ENCODE measurements at places on chromosomes 3 and 15.

DNA sequence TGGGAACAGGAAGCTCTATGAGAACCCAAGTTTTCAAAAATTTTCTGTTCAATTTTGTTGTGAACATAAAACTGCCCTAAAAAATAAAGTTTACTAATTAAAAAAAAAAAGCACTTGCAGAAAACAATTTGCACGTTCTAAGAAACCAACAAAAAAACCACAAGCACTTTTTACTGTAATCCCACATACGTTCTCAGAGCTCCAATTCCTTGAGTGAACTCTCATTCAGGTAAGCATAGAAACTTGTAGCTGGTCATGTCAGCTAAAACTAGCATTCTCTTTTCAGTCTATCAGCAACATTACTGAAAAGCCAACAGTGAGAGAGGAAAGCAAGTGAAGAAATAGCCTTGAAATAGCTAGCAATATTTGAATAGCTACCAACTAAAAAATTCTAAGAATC lies 11.5 kb upstream of the TMF1 start:
- DNase-seq: no peak

- no peak for DNase-seq
Measured at GRCh38 chr3:52310861-52311575, 5.1 kb upstream of the DNAH1 start.

GRCh38 chr15:45389351-45389750 lies 11.0 kb upstream of the GATM start:
- no peak for DNase-seq

DNA sequence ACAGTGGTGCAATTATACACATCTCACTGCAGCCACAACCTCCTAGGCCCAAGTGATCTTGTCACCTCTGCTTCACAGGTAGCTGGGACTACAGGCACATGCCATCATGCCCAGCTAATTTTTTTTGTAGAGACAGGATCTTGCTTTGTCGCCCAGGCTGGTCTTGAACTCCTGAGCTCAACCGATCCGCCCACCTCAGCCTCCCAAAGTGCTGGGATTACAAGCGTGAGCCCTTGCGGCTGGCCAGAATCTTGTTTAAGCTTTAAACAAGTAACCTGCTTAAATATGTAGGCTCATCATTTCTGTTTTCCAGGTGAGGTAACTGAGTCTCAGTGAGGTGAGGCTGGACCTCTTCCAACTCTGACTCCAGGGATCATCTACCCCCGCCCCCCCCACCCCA lies 7.7 kb upstream of the PSTPIP1 start:
- DNase-seq: no peak

DNA sequence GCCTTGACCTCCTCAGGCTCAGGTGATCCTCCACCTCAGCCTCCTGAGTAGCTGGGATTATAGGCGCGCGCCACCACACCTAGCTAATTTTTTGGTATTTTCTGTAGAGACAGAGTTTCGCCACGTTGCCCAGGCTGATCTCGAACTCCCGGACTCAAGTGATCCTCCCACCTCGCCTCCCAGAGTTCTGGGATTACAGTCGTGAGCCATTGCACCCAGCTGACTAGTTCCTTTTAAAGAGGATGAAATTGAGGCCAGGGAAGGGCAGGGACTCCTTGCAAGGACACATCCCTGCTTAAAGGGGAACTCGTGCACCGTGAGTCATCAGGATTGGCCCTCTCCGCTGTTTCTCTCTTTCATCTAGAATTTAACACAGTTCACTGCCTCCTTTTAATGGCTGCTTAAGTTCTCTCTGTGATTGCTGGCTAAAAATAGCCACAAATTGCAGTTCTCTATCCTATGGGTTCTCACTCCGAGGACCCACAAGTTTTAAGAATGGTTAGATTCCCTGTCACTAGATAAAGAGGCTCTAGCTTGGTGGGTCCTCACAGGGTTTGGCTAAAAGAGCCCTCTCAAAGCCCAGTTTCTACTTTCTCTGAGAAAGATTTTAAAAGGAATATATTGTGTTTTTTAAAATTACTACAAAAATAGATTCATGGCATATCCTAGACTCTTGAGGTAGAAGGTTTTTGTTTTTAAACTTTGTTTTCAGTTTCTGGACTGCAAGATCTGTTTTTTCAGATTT lies 1.4 kb downstream of the CRTAP start:
- DNase-seq: peak; percentile 91

DNA sequence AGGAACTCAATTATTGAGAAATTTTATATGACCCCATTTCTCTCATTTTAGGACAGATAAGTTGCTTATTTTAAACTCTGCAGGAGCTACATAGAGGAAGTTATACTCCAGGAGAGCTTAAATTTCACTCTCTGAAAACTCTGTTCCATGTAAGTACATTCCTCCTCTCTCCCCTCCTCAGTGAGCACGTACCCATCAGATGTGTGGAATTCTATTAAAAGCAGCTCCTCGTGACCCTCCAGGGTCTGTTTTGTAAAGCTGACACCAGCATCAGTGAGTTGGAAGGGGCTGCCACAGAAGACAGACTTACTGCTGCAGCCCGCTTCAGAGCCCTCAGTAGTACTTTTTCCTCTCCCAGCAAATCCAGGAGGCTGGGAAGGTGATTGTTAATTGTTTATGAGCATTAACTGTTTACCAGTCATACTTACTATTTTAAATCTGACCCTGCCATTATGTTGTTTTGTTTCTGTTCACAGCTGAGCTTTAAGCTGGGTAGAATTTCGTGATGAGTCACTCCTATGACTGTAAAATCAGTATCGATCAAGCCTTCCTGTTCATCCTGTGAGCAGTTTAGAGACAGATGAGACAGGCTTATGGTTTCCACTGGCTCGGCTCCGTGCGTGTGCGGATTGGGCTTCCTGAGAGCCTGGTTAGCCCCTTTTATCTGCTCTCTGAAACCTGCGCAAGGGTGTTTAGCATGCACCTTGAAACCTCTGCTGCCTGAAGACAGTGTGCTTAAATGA lies 20.4 kb downstream of the IGF1R start:
- peak; percentile 53 for DNase-seq

GRCh38 chr3:15743587-15744009 lies 54.2 kb downstream of the ANKRD28 start:
- DNase-seq: no peak

DNA sequence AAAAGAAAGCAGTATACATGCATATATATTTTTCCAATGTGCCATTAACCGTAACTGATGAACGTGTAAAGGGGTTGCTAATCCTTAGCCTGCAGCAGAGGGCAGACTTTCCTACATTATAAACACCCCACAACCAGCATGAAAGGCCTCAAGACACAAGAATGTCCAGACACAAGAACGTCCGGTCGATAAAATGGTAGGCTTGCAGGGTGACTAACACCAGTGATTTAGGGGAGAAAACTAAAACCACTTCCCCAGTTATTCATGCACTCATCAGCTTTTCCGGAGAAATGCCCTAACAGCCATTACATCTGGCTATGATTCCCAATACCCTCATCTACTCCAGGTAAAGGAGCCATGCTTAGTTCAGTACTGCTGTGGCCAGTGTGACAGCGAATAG lies 57.4 kb downstream of the LRTM1 start:
- DNase-seq: peak; percentile 92

DNA sequence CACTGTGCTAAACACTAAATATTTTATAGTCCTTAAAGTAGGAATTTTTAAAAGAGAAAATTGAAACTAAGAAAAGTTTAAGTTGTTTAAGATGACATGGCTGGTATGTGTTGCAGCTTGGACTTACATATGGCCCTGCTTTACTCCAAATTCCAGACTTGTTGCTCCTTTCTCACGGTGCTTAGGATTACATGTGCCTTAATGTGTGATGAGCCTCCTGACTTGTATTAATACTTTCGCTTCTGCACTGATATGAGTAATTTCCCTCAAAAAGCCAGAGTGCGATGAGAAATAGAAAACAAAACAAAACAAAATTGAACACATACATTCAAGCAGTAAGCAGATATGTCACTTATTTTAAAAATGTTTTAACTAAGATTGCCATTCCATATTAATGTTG lies 250.2 kb downstream of the VGLL3 start:
- DNase-seq: no peak

GRCh38 chr3:190122198-190122771 lies 1.6 kb upstream of the P3H2 start:
- peak; percentile 68 for DNase-seq

DNA sequence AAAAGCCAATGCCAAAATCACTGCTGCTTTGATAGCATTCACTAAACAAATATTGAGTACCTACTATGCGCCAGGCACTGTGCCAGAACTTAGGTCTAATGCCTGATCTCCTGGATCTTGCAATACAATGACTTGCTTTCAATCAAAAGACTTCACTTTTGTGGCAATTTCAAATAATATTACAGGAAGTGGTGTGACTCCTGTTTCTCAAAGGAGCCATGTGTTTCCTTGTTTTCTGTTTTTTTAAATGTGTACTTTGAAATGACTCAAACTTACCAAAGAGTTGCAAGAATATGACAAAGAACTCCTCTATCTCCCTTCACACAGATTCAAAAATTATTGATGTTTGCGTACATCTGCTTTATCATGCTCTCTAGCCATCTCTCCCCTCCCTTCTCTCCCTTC lies 18.3 kb downstream of the OSBPL10 start:
- DNase-seq: peak; percentile 76

DNA sequence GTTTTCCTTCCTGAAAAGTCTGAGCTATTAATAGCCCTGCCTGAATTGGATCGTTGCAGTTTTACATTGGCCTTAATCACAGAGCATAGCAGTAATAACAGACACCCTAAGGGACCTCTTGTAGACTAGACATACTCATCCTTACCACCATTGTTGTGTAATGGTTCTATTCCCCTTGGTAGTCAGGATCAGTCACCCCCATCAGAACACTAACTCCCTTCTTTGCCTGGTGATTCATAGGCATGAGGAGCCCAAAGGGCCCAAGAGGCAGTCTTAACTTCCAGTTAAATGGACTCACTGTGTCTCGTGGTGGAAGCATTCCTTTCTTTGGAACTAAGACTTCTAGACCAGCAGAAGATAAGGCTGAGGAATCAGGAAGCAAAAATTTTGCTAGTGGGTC lies 20.2 kb downstream of the CGGBP1 start:
- DNase-seq: peak; percentile 95
